ENCODE measurements at places on chromosomes 6 and 20.

GRCh38 chr6:169854083-169854725, 102.8 kb downstream of the ERMARD start:
- no peak for DNase-seq

- DNase-seq = no peak
Measured at GRCh38 chr6:1633366-1634021, 23.8 kb downstream of the FOXC1 start.

- DNase-seq = no peak
Measured at GRCh38 chr6:25713824-25714223, 40.7 kb upstream of the SLC17A4 start.

DNA sequence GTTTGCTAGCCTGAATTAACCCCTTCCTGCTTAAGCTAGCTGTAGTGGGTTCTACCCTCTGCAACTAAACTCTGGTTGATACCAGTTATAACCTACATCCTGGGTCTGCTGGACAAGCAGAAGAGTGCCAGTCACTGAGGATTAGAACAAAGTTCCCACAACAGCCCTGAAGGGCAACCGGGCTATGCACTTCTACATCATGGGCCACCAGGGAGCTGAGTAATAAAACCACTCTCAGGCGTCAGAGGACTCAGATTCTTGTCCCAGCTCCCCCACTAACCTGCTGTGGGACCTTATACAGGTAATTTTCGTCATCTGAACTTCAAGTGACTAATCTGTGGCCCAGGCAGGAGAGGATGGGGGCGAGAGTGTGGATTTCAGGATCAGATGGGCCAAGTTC, 56.8 kb downstream of the EYA2 start:
- no peak for DNase-seq

GRCh38 chr6:158038291-158039177, 56.9 kb downstream of the SYNJ2 start:
- no peak for DNase-seq

GRCh38 chr20:59084041-59084850, 41.7 kb upstream of the PRELID3B start:
- DNase-seq = no peak

DNA sequence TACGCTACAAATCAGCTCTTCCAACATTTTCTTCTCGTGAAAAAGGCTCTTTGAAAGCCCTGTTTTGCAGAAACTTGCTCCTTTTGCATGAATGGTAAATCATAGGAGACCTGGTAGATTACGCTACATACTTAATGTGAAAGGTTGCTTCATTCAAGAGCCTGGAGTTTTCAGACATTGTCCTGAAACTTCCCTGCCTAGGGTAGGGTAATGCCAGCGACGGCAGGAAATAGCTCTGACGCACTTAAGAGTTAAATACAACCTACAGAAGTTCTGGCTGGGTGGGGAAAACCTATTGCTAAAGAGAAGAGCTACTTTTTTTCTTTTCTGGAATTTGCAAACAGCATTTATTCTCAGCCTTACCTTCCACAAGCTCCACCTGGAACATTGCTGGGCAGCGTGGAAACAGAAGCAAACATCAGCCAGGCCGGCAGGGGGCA, 144.5 kb downstream of the LPA start:
- DNase-seq = no peak

GRCh38 chr6:42610416-42610815, 46.6 kb downstream of the UBR2 start:
- DNase-seq = no peak

GRCh38 chr20:50561379-50562078, 51.3 kb downstream of the PTPN1 start:
- DNase-seq = no peak

DNA sequence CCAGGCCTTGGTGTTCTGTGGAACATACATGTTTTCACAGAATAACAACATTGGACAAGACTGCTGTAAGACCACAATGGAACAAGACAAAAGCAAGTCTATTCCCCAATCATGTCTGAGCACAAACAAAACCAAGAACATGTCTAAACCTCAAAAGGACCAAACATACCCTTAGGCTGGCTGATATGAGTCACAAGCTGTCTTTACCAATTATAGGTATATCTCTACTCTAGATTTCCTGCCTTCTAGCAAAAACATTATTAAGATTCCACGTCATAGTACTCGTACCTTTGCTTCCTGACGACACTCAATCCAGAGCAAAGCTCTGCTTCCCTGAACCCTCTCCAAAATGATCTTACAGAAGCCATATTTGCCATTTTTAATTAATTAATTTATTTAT, 15.4 kb upstream of the L3MBTL1 start:
- no peak for DNase-seq

- DNase-seq = no peak
Measured at GRCh38 chr6:18154507-18155149, at the start of gene TPMT. Gene TPMT, minus strand, starts transcription at chr6:18155077. Its CDS starts 5,950 bp downstream, at chr6:18149127.

- DNase-seq = no peak
Measured at GRCh38 chr6:67640484-67640883, 994.6 kb upstream of the ADGRB3 start.

DNA sequence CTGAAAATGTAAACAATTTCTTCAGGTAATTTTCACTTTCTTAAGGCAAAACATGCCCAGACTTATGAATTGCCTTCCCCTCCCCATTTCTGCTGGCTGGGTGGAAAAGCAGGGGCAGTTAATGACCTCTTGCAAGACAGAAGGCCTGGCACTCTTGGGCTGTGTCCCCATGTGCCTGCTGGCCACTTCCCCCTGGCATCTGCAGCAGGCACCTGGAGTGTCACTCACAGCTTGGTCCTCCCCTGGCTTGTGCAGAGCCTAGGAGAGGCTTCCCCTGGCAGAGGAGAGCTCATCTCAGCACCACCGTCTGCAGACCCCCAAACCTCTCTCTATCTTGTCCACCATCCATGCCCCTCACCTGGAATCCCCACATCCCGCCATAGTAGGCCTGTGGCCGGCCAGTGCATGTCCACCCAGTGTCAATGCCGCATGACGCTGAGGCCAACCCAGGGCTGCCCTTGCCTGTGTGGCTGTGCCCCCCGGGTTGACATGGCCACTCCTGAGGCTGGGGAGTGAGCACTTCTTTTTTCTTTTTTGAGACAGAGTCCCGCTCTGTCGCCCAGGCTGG, 83.5 kb upstream of the SLC22A23 start:
- no peak for DNase-seq

DNA sequence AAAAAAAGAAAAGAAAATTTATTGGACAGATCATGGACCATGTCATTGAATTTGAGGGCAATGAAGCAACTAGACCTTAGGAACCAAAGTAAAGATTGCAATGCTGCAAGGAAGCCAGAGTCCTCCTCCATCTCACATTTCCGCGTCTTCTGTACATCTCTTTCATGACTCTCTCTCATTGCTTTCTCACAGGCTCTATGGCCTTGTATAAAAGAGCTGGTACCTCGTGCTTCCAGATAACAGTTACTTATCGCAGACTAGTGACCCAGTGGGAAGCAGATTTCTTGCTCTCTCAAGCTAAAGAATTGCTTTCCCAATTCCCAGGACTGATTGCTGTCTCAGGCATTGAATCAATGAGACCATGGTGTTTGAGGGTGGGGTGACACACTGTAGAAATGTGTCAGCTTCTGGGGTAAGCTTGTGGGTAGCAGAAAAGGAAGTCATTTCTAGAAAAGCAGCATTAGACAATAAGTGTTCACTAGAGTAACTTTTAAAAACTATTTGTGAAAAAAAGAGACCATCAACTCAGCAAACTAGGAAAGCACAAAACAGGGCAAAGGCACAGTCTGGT, 635.3 kb downstream of the UTRN start:
- no peak for DNase-seq

- DNase-seq = no peak
Measured at GRCh38 chr6:113461153-113461932, 395.8 kb upstream of the MARCKS start.

DNA sequence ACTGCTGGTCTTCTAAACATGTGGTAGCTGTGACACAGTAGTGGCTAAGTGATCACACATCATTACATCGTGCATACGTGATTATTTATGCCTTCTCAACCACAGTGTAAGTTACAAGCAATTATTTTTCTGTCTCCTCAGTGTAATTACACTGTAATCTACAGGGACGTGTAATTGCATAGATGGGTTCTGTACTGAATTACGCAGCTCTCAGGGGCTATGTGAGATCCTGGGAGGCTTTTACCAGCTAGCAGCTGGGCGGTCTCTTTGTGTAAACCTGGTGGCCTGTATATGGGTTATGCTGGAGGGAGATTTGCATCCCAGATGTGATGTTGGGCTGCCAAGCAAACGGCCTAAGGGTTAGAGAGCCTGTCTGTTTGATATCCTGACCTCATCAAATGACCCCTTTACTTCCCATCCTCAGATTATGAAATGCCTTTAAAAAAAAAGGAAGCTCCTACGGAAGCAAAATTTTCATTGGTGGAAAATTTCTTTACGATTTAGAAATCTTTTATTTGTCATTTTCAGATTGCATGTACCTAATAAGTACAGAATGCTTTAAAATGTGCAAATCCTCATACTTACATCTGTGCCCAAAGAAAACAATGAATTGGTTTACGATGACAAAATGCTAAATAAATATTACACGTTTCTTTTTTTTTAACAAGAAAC, 402.8 kb upstream of the JAG1 start:
- DNase-seq = no peak

DNA sequence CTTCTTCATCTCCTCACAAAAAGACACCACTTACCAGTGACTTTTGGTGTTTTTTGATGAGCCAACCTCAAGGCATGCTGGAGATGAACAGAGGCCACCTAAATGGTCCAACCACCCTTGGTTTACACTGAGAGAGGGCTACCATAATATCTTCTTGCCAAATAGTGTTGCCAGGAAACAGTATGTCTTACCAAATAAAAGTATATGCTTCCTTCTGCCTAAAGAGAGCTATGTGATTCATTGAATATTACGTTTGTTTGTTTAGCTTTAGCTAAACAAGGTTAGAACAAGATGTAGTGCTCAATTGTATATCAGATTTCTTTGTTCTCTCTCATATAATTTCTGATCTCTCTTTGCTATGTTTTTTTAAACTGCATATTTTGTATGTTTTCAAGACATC, 40.6 kb upstream of the BMP6 start:
- DNase-seq = no peak

- DNase-seq = no peak
Measured at GRCh38 chr6:39681674-39682121, 43.5 kb downstream of the KIF6 start.

- DNase-seq = no peak
Measured at GRCh38 chr20:41453010-41453950, 86.7 kb upstream of the EMILIN3 start.

DNA sequence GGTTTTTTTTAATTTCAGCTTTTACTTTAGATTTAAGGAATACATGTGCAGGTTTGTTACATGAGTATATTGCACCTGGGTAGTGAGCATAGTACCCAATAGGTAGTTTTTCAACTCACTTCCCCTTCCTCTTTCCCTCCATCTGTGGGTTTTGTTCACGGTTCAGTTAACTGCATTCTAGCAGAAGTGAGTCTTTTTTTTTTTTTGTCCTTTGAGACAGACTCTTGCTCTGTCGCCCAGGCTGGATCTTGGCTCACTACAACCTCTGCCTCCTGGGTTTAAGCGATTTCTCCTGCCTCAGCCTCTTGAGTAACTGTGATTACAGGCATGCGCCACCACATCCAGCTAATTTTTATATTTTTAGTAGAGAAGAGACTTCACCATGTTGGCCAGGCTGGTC, 8.7 kb downstream of the UBR2 start:
- DNase-seq = no peak

GRCh38 chr20:60327971-60328660, 369.9 kb downstream of the CDH26 start:
- no peak for DNase-seq

GRCh38 chr6:148055419-148055818, 287.2 kb upstream of the SASH1 start:
- no peak for DNase-seq

DNA sequence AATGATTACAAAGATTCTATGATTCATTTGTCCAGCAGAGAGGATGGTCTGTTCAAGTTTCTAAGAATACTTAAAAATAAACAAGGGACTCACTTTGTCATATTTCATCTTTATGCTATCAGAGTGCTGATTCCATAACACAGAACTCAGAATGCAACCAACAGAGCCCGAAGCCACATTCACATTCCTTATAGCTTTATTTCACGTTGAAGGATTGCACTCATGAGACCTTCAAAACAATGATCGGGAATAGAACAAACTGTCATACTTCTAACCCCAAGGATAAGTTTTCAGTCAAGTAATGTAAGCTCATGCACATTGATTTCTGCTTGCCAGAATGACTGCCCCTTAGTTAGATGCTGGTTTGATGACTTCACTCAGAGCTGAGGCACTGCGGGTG, 25.2 kb downstream of the FNDC1 start:
- DNase-seq = no peak

DNA sequence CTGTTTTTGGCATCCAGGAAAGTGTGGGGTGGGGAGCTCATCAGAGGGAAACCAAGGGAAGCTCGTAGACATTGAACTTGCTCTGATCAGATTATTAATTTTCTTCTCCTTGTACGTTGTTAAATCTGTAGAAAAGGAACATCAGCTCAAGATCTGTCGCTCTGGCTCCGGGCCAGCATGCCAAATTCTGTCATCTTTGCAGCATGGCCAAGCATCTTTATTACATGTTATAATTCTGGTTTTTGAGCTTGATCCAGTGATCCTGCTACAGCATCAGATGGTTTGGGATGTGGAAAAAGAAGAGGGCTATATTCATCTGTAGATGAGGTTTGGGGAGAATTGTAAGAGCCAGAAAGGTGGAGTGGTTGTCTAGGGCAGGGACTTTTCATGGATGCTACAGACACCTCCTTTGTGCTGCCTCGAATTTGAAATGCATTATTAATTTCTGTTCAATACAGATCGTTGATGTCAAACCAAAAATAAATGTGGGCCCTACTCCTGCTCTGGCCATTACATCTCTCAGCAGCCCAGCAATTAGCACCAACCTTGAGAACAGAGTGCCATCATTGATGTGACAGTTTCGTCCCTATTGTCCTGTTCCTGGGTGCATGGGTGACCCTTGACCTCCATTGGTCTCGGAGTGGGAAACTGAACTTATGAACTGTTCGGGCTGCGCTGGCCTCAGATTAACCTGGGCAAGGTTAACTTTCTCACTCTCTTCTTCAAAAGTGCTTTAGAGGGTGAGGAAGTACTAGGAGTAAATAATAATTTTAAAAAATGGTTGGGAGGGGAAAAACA, 250.8 kb downstream of the SOX4 start:
- no peak for DNase-seq

- no peak for DNase-seq
Measured at GRCh38 chr20:15806105-15806504, 767.1 kb downstream of the KIF16B start.

DNA sequence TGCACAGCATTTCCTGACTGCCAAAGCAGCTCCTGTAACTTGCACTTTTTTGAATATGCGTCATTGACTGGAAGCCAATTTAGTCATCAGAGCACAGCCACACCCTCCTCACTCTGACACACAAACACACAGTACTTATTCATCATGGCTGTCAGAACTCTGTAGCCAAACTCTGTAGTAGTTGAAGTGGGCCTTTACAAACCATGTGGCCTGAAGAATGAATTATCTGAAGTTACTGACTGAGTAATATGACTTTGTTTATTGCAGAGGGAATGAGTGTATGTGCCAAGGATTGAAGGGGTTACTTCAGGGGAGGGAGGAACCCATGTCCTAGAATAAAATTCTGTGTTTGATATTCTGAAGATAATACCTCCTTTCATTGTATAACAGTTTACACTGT, 102.7 kb downstream of the FIG4 start:
- no peak for DNase-seq

Data from T-helper 22 cell (primary cell).